ENCODE measurements at places on chromosomes 7 and 10.

- no peak for DNase-seq
Observed at GRCh38 chr10:5776136-5776880, 36.9 kb downstream of the GDI2 start.

DNA sequence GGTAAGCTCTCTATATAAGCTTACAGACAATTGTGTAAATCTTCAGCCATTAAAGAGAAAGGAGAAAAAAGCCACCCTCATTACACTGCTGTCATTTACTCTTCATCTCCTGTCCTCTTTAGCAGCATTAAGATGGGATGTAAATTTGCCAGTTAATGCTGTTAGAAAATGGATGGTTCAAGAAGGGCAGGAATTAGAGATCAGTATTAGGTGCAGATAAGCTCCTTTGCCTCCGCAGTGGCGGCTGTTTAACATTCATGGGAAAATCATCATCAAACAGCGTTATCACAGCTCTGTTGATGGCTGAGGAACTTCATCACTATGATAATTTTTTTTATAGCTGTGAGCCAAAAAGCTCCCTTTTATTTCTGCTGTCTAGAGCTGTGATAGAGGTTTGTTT, 61.8 kb upstream of the FAM204A start:
- DNase-seq, result no peak

GRCh38 chr7:24891311-24891735, 88.7 kb downstream of the OSBPL3 start:
- no peak for DNase-seq

GRCh38 chr10:23351926-23352519, 7.4 kb upstream of the C10orf67 start:
- no peak for DNase-seq

GRCh38 chr10:3961082-3961481, 176.1 kb upstream of the KLF6 start:
- DNase-seq, result peak; percentile 21

DNA sequence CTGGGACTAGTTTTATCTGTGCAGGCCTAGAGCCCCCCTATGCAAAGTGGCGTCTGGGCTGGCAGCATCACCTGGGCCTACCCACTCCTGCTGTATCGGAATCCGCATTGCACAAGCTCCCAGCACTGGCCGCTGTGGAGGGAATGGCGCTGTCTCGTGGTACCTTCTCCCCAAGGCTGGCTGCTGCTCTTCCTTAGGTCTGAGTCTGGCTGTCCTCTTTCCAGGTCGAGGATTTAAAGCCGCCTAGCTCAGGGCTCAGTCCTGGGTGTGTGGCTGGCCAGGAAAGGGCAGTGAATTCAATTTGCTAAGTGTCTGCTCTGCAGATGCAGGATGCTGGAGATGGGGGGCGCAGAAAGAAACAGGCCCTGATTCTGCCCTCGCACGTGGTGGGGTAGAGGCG, 44.7 kb downstream of the MGMT start:
- no peak for DNase-seq

- DNase-seq, result no peak
Observed at GRCh38 chr7:76340617-76341131, 18.1 kb downstream of the YWHAG start.

DNA sequence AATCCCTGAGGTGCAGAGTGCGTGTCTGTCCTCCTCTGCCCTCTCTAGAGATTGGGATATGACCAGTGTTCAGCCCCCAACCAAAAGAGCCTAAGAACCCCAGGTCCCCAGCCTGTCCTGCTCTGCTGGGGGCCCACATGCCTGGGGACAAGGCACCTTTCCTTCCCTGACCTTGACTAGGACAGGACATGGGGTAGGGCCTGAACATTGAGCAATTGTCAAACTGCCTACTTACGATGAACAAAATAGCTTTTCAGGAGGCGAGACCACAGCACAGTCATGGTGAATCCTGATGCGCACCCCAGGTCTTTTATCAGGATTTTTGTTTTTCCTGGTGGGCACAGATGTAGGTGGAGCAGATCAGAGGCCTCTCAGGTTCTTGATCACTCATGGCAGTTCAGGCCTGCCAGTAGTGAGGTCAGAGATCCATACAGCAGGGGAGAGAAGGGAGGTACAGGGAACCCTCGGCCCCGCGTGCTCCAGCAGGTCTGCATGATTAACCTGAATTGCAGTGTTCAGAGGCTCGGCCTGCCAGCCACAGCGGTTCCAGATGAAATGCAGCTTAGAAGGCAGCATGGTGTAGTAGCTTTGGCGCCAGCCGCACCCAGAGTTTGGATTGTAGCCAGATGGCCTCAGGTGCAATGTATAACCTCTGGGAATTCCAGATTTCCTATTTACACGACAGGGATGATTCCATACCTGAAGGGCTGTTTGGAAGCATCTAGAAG, 191.3 kb downstream of the CUX1 start:
- DNase-seq, result no peak

GRCh38 chr7:73429215-73429614, 4.4 kb upstream of the FZD9 start:
- DNase-seq, result no peak

- DNase-seq, result no peak
Observed at GRCh38 chr10:95306318-95306650, 15.5 kb upstream of the PDLIM1 start.

DNA sequence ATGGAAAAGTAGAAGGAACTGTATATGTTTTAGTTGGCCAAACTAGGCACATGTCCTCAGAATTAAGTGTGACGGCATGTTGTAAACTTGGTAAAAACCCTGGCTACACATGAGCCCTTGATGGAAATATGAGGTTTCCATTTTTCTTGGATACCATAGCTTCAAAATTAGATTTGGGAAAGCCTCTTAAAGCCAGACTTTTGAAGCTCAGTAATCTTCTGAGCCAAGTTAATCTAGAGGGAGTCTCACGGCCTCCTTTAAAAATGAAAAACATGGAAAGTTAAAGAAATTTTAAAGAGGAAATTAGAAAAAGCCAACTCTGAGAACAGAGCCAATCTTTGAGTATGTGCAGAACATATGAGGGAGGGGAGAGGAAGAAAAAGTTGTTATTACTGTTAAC, 376.0 kb downstream of the CTNNA3 start:
- DNase-seq, result no peak

- DNase-seq, result no peak
Observed at GRCh38 chr7:110801502-110801901, 289.4 kb upstream of the LRRN3 start.

DNA sequence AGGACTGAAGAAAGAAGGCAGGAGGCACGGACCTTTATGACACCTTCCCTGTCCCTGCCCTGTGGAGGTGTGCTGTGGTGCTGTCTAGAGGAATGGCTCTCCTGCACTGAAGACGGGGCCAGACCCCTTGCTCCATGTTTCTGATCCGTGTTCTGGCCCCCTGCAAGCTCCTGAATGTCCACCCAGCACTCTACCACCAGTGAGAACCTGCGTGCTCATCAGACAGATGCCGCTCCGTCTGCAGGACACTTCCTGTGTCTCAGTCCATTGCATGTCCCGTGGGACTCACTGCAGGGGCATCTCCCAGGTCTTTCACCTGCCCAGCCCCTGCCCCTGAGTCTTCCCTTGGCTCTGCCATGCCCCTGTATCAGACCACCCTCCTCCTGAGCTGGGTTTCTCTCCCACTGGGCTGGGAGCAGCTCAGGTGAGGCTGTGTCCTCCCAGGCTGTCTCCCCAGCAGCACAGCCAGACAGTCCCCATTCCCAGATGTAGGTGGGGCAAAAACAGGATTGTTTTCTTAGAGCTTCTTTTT, 278.3 kb upstream of the ZNF32 start:
- DNase-seq, result no peak

DNA sequence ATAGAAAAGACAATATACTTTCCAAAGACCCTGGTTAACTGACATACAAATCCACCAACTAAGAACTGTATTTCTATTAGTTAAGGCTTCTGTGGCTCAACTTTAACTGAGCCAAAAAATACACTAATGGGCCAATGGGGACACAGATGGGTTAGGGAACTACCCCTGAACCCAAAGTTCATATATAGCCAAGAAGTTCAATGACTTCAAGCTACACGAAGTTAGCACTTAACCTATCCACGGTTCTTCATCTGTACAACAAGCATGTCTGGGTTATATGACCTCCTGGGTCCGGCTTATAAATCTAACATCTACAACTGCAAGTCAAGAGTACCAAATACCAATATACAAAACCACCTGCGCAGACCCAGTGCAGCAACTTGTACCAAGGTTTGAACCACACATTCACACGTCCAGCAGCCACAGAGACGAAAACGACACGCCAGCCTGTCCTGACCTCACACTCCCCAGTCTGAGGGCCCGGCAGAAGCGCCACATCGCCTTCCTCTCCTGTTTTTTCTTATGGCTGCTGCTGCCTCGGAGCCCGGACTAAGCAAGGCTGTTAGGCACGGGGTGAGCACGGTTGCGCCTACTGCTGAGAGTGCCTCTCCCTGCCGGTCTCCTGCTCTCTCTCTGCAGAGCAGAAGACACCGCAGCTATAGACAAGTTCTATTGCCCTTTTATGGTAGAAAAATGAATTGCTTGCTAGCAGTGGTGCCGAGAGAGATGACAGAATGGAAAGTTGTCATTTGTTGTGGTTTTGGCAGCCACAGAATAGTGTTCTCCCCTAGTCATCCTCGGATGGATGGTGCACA, 86.3 kb downstream of the RNF216 start:
- DNase-seq, result peak; percentile 63

DNA sequence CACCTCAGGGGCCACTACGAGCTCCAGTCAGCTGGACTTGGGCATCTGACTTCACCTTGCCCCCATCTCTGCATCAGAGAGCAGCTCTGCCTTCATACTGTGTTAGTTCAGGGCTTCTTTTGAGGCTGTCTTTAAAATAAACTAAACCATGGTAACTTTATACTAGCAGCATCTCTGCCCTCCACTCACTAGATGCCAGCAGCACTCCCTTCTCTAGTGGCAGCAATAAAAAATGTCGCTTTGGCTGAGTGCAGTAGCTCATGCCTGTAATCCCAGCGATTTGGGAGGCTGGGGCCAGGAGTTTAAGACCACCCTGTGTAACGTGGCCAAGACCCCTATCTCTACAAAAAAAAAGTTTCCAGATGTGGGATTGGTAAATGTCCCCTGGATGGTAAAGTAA, 584.4 kb downstream of the INHBA start:
- no peak for DNase-seq

DNA sequence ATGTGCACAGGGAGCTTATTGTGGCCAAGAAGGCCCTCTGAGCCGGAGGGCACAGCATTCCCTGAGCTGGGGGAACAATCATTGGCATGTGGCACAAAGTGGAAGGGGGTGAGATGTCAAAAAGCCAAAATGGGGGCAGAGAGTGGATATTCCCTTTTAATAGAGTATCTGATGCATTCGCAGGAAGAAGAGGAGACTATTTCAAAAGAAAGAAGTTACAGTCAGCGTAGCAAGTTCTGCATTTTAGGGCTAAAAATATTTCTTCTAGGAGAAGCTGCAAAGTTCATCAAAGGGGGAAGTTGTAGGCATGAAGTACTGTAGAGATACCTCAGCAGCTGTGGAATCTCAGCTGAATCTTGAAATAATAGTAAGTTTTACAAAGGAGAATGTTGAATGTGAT, 136.0 kb upstream of the WDR11 start:
- no peak for DNase-seq

GRCh38 chr10:18737841-18738240, 78.6 kb downstream of the ARL5B start:
- DNase-seq, result no peak

All from stimulated activated CD8-positive, alpha-beta memory T cell treated with anti-CD3 and anti-CD28 coated beads, Interleukin-15, amount 100 ng/mL, for 4 hours (primary cell).